ENCODE measurements at places on chromosomes 3 and 15.

GRCh38 chr15:92273723-92274122, 120.0 kb upstream of the ST8SIA2 start:
- no peak for DNase-seq

- no peak for DNase-seq
These were observed 27.8 kb upstream of the ALDH1L1 start for GRCh38 chr3:126208182-126208581.

- DNase-seq: no peak
These were observed 10.3 kb downstream of the TM2D3 start for GRCh38 chr15:101641894-101642293.

DNA sequence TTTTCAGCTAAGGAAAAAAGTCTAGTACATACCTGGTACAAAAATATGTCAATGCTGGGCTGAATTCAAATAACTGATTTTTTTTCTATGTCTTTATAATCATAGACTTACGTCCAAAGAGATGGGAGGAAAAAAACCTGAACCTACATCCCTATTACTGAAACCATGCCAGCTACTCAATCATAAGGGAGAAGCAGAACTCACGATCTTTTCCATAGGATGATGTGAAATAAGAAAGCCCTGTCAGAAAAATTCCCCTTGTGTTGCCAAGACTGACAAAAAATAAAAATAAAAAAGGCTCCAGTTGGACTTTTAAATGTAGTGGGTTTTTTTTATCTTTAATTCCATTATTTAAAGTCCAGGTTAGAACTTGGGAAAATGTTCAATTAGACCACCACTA, 3.3 kb downstream of the MSL2 start:
- no peak for DNase-seq

DNA sequence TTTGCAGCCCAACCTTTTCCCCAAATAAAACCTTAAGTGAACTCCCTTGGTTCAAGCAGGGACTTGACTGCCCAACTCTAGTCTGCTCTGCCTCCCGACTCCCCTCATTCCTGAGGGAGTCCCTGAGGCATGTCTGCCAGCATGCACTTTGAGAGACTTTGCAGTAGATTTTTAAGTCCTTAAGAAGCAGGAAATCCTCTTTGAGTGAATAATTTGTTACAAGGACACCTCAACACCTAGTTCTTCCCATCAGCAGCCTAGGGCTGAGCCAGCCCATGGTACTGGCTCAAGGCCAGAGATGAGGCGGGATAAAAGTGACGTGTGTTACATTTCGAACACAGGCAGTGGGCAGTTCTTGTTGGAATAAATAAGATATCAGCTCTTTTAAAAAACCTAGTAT, 204.3 kb upstream of the SLC2A2 start:
- DNase-seq: peak; percentile 69

- no peak for DNase-seq
These were observed 12.2 kb downstream of the PRC1 start for GRCh38 chr15:90982135-90982534.

DNA sequence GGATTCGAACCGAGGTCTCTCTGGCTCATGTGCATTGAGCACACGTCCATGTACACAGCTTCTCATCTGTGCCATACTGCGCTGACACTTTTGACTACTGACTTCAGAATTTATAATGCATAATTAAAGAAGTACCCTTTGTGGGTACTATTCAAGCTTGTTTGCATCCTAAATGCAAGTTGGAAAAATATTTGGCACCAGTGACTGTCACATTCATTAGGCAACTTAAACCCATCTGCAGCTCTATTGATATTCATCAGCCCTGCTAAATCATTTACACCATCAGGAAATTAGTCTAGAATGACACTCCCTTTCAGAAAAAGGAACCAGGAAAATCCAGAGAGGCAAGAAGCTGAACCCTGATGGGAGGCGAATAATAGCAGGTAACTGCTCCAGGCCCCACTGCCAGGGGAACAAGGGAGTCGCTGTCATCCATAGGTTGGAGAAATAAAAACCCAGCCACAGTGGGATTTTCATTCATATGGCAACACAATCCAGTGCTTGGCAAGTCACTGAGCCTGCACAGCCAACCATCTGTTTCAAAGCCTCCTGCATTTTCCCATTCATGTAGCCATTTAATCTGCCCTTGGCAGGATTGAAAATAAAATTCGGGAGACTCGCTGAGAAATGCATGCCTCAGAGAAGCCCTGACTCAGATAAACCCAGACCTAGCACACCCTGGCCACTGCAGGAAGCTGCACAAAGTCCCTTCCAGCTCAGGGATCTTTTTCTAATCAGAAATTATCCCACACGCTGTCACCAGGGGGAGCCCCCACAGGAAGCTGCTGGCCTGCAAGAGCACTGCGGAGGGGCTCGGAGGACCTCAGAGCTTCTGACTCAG, 103.0 kb upstream of the VEPH1 start:
- peak; percentile 61 for DNase-seq

GRCh38 chr15:57373251-57373881, 2.9 kb upstream of the CGNL1 start:
- DNase-seq: no peak

GRCh38 chr3:23330568-23330967, 127.4 kb downstream of the UBE2E2 start:
- no peak for DNase-seq

DNA sequence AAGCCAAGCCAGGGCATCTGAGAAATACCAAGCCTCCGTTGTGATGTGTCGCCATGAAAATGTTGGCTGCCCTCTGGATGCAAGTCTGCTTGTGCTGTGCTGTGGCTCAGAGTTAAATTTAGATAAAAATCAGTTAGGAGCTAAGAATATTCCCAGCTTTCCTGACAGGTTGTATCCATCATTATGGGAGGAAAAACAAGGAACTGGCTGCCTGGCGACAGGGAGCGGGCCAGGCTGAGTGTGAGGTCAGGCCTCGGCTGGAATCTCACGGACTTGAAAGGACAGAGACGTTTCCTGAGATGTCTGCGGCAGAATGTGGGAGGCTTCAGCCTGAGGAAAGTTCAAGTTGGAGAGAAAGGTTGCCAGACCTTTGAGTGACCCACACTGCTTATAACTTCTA, 213.8 kb downstream of the THSD4 start:
- DNase-seq: no peak

GRCh38 chr3:34140616-34141015, 342.2 kb downstream of the PDCD6IP start:
- DNase-seq: no peak
